ENCODE measurements at places on chromosomes 1 and 21.

DNA sequence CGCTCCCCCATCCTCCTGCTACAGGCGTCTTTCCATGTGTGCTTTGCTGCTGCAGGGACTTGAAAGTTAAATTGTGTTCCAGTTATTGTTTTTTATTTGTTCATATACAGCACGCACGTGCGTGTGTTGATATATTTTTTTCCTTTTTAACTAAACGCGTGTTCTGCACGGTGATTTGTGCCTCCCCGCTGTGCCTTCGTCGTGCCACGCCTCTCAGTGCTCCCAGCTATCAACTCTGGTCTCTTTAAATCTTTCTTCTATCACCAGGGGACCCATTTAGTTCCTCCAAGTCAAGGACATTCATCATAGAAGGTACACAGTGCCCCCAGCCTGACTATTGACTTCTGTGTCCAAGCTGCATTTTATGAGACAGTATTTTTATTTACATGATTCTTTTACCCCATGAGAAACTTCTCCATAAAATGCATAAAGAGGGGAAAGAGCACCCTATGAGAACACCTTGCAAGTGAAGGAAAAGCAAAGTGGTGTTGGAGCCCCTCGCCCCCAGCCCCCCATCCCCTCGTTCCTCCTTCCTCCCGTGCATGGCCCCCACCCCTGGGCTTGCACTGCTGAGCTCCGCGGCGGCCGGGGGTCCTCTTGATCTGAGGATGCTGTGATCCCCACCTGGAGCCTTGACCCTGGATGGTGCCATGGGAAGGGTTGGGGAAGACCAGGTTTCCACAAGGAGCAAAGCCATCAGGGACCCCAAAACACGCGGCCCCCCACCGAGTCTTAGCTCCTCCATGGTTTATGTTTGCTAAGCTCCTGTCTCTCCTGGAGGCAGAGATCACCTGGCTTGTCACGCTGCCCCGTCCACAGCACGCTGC lies 45.5 kb downstream of the KCNAB2 start:
- DNase-seq = no peak

DNA sequence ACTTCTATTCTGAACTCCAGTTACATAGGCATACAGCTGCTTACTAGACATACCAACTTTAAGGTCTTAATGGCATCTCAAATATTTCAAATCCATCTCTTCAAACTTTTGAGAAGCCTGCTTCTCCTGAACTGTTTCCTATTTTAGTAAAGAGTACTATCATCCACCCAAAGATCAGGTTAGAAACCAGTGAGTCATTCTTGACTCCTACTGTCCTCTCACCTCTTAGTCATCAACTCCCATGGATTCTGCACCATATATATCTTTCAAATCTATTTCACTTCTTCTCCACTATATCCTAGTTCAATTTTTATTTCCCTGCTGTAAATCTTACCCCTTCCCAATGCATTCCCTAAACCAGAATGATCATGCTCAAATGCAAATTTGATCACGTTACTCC lies 18.1 kb upstream of the BEND5 start:
- DNase-seq = no peak

GRCh38 chr1:20633190-20634064 lies at the start of gene PINK1:
PINK1 (plus strand) TSS chr1:20633458; CDS start chr1:20633549, 91 bp downstream.
- DNase-seq = peak; percentile 81

DNA sequence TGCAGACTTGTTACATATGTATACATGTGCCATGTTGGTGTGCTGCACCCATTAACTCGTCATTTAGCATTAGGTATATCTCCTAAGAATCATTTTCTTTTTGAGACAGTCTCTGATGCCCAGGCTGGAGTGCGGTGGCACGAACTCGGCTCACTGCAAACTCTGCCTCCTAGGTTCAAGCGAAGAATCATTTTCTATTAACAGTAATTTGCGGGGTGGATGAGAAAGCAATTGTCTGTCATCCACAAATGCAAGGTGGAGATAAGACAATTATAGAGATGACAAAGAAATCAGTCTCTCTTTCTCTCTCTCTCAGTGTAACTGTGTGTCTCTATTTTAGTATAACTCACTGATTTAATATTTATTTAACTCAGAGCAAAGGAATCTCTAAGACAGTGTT lies 131.0 kb upstream of the KIAA1614 start:
- DNase-seq = no peak

All from GM06990 (cell line).